ENCODE measurements at places on chromosomes 6 and 20.

DNA sequence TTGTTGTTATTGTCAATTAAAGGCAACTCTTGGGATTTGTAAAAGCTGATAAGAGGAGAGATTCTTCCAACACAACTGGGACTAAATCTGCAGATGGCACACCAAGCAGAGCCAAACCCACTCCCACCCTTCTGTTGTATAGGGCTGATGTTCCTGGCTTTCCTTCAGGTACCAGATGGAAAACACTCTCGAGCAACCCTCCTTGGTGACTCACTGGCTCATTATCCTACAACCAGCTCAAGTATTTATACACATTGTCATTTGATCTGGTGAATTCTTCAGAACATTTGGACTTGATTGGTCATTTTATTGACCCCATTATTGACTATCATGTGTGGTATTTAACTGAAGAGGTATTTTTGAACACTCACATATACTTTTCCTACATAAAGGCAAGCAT is 190.3 kb upstream of the PCSK2 start:
- peak; percentile 83 for DNase-seq

- DNase-seq = no peak
Measured at GRCh38 chr6:137259349-137259748, 40.2 kb upstream of the IFNGR1 start.

- DNase-seq = no peak
Measured at GRCh38 chr20:53789989-53790675, 196.5 kb upstream of the ZNF217 start.

GRCh38 chr6:6057442-6058053 is 50.8 kb upstream of the NRN1 start:
- DNase-seq = peak; percentile 13

- no peak for DNase-seq
Measured at GRCh38 chr20:24784607-24785006, 164.5 kb upstream of the CST7 start.

DNA sequence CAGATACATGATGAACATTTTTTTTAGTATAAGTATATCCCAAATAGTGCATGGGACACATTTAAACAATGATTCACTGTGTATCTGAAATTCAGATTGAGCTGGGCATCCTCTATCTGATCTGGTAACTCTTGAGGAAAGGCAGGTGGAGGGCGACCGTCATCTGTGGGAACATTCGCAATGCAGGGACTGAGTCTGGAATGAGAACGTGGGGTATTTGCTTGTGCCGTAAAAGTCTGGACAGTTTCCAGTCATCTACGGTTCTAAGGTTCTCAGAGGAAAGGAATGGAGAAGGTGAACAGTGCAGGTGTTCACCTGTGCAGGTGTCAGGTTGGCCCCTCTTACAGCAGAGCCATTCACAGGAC is 22.6 kb downstream of the CTCFL start:
- no peak for DNase-seq
